ENCODE measurements at places on chromosomes 7 and 10. TPM values are rescaled to one million over a fixed set of nuclear protein-coding genes. Genes with fewer than 3 reads are reported as not detected.
A peak's percentile ranks its signal among the peaks of the same experiment; 100 is the strongest.

VSTM4 gene
- total RNA-seq, result 16.0 TPM

RBM28 gene
- total RNA-seq, result 48.8 TPM

CALHM1 gene
- total RNA-seq, result not detected

ZNF365 gene
- total RNA-seq, result 0.21 TPM

BTBD16 gene
- 51.2 TPM for total RNA-seq

UTF1 gene
- not detected for total RNA-seq

DNA sequence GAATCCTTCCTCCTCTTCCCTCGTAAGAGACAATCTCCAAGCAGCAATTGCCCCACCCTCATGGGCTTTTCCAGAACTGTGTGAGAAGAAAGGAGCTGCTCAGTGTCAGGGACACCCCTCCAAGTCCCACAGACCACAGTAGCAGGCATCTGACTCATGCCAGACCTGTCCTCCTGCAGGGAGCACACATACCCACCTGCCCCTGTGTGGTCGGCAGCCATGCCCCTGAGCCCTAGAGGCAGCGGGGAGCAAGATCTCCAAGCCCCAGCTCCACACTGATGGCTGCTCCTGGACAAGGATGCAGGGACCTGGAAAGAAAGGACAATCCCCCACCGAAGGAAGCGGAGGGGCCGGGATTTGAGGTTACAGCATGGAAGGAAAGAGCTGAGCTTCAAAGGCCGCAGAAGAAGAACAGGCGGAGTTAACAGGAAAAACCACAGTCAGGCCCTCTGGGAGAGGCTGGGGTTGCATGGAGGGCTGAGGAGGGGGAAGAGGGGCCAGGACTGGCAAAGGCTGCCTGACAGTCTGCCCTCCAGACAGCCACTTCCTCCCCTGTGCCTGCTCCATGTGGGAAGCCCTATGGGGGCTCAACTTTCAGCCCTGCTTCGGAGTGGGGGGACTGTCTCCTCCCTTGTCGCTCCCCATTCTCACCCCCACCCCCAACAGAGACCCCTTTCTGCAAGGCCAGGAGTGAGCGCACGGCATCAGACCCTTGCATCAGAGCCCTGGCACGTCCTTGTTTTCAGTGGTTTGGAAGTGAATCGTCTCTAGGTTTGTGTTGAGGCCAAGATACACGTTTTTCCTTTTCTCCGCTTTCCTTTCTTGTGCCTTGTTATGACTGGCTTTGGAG lies 46.8 kb downstream of the ASB13 start:
- no peak for DNase-seq

DNA sequence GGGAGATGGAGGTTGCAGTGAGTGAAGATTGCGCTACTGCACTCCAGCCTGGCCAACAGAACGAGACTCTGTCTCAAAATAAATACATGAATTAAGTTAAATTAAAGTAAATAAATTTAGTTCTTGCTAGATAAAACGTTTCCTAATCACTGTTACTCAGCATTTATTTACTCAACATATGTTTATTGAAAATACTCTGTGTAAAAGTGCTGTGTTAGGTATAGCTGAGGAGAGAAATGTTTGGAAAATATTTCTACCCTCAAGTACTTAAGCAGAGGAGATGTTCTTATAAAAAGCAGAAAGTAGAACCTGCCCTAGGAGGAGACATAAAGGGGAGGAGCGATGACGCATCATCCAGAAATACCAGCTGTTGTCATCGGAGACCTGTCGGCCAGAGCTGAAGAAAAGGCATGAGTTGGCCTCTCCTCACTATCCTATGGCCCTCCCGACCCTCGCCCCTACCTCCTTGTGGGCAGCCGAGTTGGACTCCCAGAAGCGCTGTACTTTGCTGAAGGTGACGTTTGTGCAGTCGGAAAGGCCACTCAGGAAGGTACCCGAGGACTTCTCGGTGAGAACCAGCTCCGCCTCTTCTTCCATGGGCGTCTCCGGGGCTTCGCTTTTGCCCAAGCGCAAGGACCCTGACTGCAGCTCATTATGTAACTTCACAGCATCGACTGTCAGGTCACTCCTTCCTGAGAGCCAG lies 1.1 kb downstream of the RRP12 start:
- DNase-seq, result no peak

DNA sequence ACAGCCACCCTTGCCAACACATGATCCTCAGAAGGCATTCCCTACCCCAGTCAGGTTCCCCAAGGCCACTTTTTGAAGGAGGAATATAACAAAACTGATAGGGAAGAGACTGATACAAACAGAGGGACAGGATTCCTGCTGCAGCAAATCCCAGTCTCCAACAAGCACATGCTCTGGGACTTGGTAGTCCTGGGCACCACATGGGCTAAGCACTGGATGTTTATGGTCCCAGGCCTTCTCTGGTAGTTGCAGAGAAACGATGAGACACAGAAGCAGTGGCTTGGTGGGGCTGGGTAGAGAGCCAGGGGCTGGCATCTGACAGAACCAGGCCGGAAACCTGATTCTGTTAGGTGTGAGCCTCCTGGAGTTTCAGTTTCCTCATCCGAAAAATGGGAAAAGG lies 3.2 kb downstream of the VSTM4 start:
- no peak for DNase-seq

GRCh38 chr7:36310897-36311296 lies 78.8 kb upstream of the ANLN start:
- DNase-seq, result peak; percentile 8

- no peak for DNase-seq
Measured at GRCh38 chr7:154672659-154673415, 330.1 kb downstream of the PAXIP1 start.

DNA sequence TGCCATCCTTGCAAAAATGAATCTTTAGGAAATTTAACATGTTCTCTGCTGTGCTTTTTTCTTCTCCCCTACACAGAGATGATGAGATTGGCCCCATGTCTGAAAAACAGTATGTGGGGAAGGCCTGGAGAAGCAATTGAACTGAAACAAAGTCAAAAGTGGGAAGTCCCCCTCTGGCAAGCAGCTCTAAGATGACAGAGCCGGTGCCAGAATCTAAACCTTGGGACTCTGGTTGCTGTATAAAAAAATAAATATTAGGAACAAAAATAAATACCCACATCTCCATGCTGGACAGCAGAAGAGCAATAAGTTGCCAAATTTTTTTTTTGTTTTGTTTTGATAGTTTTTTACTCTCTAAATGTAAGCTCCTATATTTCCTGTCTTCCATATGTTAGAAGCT lies 51.8 kb upstream of the TRIL start:
- DNase-seq, result no peak

DNA sequence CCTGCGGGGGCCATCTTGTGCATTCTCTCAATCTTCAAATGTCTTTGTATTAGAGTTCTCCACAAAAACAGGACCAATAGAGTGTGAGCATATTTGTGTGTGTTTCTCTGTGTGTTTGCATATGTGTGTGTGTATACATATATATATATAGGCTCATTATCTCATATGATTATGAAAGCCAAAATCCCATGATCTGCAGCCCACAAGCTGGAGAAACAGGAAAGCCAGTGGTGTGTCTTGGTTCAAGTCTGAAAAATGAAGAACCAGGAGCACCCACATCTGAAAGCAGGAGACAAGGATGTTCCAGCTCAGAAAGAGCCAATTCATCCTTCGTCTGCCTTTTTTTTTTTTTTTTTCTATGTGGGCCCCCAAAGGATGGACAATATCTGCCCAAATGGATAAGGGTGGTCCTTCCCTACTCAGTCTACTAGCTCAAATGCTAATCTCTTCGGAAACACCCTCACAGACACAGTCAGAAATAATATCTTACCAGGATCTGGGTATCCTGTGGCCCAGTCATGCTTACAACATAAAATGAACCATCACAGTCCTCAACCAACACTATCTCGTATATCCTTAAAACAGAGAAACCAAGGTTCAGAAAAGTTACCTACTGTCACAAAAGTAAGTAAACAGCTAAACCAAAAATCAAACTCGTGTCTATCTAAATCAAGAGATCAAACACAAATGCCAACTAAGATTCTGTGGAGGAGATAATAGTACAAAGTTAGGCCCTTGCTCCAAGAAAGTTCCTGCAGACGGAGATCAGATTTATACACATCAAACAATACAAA lies 141.9 kb downstream of the JMJD1C start:
- DNase-seq, result no peak

DNA sequence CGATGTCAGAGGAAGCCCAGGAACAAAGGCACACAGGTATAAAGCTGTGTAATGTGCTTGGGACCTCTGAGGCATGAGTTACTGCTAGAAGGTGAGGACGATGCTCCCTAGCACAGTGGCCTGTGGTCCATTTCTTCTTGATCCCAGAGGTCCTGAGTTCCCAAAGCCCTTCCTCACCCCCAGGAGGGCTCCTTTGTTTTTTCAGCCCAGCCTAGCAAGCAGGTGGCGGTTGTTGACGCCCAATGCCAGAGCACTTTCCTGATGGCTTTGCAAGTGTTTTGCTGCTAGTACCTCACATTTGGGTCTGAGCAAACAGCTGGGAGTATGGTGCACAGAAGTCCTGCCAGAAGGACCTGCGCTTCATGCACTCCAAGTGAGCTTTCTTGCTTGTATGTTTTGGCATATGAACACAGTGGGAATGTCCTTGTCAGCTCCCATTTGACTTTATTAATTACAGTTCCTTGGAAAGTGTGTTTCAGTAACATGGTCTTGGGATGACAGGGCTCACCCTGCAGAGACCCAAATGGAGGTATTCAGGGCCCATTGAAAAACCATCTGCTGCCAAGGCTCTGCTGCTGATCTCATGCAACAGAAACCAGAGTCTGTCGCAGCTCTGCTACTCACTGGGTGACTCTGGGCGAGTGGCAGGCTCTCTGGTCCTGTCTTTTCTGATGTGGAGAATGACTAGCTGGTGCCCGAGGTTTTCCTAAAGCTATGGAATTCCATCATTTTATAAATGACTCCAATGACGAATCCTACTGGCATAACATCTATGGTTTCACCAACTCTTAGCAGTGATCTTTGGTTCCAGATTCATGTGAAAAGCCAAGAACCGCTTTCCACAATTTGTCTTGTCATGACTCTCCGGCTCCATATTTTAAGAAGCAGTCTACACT lies 134.9 kb downstream of the ARID5B start:
- no peak for DNase-seq

GRCh38 chr10:4051641-4052151 lies 266.7 kb upstream of the KLF6 start:
- DNase-seq, result no peak

DNA sequence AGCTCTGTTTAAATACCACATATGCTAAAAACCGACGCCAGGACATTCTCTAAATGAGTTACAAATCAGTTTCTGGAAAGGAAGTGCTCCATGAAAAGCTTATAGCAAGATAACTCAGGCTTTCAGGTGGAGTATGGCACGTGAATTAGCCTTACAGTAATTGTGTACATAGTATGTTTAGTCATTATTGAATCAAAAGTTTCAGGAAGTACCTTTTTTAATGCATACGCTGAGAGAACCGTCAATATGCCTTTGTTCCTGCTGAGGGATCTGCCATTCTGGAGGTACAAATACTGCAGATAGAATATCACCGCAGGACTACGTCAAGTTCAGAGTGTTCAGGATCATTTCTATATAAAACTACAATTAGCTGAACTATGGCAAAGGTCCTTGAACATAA lies 45.7 kb downstream of the ANKMY2 start:
- no peak for DNase-seq

DNA sequence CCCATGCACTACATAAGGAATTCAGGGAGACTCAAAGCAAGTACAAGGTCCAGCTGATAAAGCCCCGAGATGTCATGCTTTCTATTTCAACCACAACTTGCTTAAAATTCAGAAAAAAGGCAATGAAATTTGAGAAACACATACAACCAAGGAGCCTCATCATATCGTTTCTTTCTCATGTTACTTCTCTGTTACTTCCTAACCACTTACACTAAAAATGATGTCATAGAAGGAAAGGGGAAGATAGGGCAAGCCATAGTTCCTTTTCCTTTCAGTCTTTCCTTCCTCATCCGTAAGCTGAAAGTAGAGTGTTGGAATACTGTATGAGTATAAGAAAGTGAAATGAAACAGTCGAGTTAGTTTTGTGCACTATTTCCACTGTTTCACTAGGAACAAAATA lies 27.9 kb upstream of the CDK14 start:
- no peak for DNase-seq

DNA sequence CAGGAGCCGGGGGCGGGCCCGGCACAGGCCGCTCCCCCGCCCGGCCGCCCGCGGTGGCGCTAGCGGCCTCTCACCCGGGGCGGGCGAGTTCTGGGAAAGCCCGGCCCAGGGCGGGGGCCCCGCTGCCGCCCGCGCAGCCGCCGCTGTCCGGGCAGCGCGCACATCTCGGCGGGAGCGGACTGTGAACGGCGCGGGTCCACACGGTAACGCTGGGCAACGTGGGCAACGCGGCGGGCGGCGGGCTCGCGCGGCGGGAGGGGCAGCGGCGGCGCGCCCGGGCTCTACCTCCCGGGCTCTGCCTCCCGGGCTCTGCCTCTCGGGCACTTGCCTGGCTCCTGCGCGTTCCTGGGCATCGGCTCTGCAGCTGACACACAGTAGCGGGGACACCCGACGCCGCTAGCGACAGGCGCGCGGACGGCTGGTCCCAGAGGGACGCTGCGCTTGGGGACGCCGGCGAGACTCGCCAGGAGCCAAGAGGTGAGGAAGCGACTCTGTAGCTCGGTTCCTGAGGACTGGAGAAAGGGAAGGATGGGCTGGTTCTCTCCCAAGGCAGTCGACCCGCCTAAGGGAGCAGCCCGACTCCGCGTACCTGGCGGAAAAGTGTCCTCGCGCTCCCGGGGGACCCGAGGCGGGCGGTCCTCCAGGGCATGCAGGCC lies at the start of gene PLCE1:
TSS of gene PLCE1 (plus strand) at position 150 of the 656 bp plus-strand sequence. CDS start 37,116 bp downstream, outside the sequence.
- DNase-seq, result peak; percentile 46

DNA sequence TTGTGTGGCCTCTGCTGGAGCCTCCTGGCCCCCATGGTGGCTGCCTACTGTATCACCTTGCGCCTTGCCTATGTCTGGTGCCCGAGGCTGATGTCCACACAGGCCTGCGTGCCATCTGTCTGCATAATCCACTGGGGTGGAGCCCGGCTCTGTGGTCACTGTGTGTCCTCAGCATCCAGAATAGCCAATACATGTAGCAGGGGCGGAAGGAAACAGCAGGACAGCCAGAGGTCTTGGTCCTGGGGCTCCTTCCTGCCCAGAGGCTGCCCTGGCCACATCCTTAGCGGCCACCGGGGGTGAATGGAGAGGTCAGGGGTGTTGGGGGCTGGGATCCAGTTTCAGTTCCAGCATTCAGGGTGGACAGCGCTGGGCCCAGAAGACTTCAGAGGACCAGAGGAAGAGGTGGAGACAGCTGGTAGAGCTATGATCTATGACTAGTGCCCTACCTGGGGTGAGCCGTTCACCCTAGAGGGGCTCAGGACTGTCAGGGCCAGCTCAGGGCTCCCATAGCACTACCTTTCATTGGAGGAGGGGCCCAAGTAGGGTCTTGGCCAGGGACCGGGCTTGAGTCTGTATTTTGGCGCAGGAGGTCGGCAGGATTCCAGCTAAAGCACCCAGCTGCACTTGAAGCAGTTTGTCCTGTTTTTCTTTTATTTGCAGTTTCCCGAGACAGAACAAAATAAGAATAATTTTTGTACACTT lies 15.9 kb downstream of the YKT6 start:
- DNase-seq, result no peak

DNA sequence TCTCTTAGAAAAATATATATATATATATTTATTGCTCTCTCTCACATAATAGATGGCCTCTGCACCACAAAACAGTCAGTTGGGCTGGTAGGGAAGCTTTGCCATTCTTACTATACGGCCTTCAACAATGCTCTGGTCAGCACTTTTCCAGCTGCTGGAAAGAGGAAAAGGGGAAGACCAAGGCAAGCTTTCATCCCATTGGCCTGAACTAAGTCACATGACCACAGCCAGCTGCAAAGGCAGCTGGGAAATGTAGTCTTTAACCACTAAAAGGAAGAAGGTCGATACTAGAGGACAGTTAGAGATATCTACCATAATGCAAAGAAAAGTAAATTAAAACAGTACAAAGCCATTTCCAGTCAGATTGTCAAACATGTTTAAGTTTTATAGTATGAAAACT lies 58.4 kb upstream of the MACROH2A2 start:
- DNase-seq, result no peak

GRCh38 chr10:72087392-72087968 lies 871 bp downstream of the SPOCK2 start:
- DNase-seq, result no peak
